Hematopoietic multipotent progenitor cell treated with erythropoietin and hydrocortisone succinate and interleukin-3 and kit ligand, for 17 days (in vitro differentiated cells): ENCODE measurements at places on chromosomes 11 and 22.

DNA sequence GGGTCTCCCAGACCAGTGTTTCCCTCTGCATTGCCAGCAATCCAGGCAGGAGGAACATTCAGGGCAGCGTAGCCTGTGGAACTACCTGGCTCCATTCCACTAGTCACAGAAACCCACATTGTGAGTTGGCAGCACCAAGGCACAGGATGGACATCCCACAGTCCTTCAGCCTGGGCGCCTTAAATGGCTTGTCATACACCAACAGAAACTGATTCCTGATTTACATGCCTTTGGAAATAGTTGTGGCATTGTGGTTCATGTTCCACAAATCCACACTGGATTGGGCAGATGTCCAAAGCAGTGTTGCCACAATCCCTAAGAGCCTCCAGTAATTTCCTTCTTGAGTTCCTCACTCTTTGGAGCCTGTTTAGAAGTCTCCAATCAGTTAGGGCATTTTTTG is 225.6 kb downstream of the BLID start:
- no peak for DNase-seq

DNA sequence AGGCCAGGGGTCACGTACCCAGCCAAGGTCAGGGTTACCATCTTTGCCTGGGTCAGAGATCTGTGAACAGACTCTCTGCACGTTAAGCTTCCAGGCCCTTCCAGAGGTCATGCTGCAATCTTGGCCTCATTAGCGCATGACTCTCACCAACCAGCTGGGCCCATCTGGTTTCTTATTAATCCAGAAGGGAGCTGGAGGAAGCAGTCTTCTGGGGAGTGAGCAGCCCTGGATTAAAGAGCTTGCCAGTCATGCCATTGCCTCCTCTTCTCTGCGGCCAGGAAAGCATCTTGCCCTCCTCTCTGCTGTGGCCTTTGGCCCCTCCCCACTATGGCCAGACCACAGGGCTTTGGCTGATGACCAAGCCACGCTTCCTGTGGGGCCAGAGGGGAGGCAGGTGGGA is 57.4 kb downstream of the CHST1 start:
- DNase-seq: no peak

- no peak for DNase-seq
Measured at GRCh38 chr11:73542175-73542574, 55.7 kb downstream of the FAM168A start.

DNA sequence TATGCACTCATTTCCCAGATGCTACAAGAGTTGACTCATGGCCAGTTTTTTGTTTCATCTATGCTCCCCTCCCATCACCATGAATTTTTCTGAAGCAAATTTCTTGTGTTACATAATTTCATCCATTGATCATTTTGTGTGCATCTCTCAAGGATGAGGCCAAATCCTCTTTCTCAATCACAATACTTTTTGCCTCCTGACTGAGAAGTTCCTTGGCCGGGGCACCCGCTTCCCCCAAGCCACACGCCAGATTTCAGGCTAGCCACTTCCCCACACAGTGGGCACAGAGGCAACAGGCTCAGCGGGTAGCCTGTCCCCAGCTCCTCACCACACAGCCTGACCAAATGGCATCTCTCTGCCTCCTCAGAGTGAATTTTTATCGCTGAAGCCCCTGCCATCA is 9.8 kb upstream of the DSCAML1 start:
- DNase-seq: no peak

GRCh38 chr11:44548032-44548695 is 17.3 kb upstream of the CD82 start:
- no peak for DNase-seq

GRCh38 chr11:70203751-70204465 is 812 bp downstream of the FADD start:
- peak; percentile 88 for DNase-seq

- DNase-seq: no peak
Measured at GRCh38 chr22:27997538-27997937, 78.5 kb upstream of the PITPNB start.

DNA sequence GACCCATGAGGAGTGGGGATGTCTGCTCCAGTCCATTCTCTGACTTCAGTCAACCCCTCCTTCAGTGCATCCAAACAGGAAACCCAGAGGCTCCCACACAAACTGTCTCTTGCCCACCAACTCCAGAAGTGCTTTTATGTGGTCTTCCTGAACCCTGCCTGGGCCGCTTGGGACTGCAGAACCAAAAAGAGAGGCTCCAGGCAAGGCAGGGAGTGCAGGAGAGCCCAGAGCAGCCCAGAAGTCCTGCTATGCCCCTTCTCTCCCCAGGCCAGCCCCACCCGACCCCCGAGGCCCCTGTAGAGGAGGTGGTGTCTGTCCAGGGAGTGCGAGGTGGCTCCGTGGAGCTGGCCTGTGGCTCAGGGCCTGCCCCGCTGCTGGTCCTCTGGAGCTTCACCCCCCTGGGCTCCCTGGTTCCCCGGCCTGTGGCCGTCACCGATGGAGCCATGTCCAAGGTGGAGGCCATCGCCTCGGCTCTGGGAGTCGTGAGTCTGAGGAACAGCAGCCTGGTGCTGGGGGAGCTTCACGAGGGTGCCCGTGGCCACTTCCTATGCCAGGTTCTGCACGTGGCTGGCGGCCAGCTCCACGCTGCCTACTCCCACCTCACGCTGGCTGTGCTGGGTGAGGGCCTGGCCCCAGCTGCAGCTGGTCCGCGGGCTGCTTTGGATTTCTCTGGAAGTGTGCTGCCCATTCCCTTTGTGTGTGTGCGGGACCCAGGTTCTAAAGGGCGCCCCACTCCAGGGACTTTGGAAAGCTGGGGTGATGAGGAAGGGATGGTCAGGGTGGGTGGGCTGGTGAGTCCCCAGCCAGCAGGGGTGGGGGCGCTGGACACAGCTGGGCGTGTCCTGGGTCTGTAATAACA is 1.8 kb downstream of the VSIG10L2 start:
- no peak for DNase-seq
